Transverse colon (tissue), 4 donors: ENCODE measurements at places on chromosomes 6 and 20. TPM values are rescaled to one million over a fixed set of nuclear protein-coding genes. Genes with fewer than 3 reads are reported as not detected.

GRCh38 chr20:41540918-41541317 is 77.3 kb downstream of the CHD6 start:
- H3K4me3 ChIP-seq, result no peak overlapping the region
- H3K27me3 ChIP-seq, result no peaks in the 10 kb centered on the region
- H3K36me3 ChIP-seq, result no peaks in the 10 kb centered on the region
- no peak for DNase-seq
- no peak overlapping the region for H3K27ac ChIP-seq
- no peaks in the 10 kb centered on the region for H3K4me1 ChIP-seq

- no peaks in the 10 kb centered on the region for H3K4me1 ChIP-seq
- H3K27me3 ChIP-seq, result no peaks in the 10 kb centered on the region
- no peak for DNase-seq
- no peak overlapping the region for H3K27ac ChIP-seq
- no peak overlapping the region for H3K4me3 ChIP-seq
Observed at GRCh38 chr6:82691997-82692396, 328.4 kb downstream of the TPBG start.

DNA sequence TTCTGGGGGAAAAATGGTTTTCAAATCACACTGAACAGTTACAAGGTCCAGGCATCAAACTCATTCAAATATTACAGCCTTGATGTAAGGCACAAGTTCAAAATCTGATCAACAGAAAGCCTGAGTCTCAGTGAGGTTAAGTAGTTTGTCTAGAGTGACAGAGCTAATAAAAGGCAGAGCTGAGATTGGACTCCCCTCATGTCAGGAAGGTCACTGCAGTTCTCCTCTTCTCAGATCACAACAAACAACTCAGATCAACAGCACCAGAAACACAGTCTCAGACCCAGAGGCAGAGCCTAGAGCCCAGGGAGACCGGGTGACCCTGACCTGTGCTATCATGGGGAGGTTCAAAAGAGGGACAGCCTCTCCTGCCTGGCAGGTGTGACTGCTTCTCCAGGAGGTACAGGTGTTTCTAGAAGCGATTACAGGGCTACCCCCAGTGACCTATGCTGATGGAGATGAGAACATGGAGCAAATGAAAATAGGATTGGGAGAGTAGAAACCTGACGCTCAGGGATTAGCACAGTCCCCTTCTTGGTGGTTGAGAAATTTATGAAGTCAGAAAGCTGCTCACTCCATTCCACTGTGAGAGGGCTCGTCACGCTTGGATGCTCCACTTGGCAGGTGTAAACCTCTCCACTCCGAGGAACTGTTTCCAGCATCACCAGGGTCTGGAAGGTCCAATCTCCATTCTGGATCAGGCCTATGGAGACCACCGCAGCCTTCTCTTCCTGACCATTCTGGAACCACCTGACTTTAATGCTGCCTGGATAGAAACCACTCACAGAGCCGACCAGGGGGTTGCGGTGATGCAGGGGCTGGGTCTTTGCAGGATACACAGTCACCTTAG is 24.3 kb upstream of the HLA-DRB5 start:
- DNase-seq, result no peak
- H3K4me1 ChIP-seq, result no peaks in the 10 kb centered on the region
- H3K36me3 ChIP-seq, result no peaks in the 10 kb centered on the region

DNA sequence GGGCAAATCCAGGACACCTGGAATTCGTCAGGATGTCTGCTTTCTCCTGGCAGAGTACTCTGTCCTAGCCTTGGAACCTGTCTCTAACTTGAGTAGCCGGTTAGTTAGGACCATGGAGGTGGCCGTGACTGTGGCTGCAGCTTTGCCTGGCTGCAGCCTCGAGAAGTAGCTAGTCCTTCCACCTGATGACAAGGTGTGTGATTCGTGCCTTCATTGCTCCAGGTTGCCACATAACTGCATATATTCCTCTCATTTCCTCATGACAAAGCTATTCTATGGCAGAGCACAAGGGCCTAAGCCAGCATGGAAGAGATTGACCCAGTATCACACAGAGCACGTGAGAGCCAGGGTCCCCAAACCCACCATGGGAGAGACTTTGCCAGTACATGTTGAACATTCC is 39.8 kb upstream of the KIF25 start:
- H3K36me3 ChIP-seq, result no peaks in the 10 kb centered on the region
- H3K4me1 ChIP-seq, result peaks cover 3% of the 10 kb centered on the region
- H3K27ac ChIP-seq, result no peak overlapping the region
- H3K4me3 ChIP-seq, result no peak overlapping the region

DNA sequence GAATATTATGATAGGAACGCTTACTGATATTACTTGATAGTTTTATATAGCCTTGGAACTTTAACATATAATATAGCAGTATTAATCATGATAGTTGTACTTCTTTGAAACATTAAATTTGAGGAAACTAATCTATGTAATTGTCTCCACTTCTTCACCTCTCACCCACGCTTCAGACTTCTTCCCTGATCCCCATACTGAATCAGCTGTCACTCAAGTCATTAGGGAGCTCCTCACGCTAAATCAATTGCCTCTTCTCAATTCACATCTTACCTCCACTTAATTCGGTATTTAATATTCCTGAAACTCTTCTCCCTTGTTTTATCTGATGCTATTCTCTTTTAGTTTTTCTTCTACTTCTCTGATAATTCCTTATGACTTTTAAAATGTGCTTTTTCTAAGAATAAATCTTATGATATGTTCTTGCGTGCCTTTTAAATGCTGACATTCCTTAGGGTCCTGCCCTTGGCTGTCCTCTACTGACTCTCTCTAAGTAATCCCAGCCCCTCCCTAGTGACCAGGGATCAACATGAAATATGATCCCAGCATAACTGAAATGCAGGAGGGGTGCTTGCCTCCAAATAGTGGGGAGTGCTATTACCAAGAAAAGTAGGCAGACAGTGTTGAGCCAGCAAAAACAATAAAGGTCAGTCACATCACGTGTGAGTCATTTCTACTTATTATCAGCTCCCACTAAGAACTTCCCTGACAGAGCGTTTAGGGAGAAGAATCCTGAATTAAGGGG is 9.9 kb downstream of the ANKRD66 start:
- H3K36me3 ChIP-seq, result no peaks in the 10 kb centered on the region
- no peak overlapping the region for H3K27ac ChIP-seq
- H3K27me3 ChIP-seq, result no peaks in the 10 kb centered on the region
- H3K4me3 ChIP-seq, result no peak overlapping the region
- no peak for DNase-seq
- no peaks in the 10 kb centered on the region for H3K4me1 ChIP-seq

DNA sequence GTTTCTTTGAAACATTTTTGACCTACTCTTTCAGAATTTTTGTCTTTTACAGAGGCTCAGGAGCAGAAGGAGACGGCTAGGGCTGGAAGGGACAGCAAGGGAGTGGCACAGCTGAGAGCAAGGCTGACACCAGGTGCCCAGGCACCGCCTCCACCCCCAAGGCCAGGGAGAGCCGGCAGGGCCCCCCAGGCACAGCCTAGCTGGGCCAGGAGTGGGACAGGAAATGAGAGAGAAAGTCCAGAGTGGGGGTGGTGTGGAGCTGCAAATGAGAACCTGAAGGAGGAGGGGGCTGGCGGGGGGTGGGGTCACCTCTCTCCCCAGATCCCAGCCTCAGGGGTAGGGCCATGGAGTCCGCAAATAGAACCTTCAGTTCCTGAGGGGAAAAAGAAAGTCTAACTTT is 236.7 kb downstream of the CDC5L start:
- no peak overlapping the region for H3K27ac ChIP-seq
- H3K4me1 ChIP-seq, result no peaks in the 10 kb centered on the region
- no peaks in the 10 kb centered on the region for H3K27me3 ChIP-seq
- no peaks in the 10 kb centered on the region for H3K36me3 ChIP-seq
- H3K4me3 ChIP-seq, result no peak overlapping the region
- no peak for DNase-seq

- H3K27ac ChIP-seq, result no peak overlapping the region
- no peaks in the 10 kb centered on the region for H3K36me3 ChIP-seq
- DNase-seq, result no peak
- H3K4me3 ChIP-seq, result no peak overlapping the region
- no peaks in the 10 kb centered on the region for H3K4me1 ChIP-seq
Observed at GRCh38 chr6:43097502-43097901, 21.4 kb downstream of the PTK7 start.

DNA sequence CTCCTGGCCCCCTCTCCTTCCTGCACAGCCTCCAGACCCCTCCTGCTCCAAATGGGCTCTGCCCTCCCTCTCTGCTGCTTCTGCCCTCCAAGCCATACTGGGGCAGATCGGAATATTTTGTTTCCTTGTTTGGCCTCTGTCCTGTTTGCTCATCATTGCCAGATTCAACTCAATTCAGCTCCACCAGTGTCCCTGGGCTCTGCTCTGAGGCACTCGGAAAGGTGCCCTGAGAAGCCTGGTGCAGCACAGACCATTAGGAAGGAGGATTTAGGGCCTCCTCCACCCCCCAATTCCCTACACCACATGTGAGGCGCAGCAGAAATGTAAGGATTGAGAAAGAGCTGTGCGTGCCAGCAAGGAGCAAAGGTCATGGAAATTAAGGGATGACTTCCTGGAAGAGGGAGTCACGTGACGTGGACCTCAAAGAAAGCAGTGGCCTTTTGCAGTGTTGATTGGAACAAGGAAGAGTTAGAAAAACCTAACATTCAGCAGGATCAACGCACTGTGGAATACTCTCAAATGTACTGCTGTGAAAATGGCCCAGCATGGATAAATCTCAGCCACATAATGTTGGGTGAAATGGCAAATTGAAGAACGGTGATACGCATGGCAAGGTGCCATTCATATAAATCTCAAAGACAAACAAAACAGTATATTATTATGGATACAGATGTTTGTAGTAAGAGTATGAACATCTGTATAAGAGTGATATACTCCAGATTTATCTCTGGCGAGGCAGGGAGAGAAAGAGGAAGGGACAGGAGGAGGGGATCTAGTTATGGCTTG is 229.5 kb upstream of the RNF24 start:
- H3K36me3 ChIP-seq, result no peaks in the 10 kb centered on the region
- no peak overlapping the region for H3K4me3 ChIP-seq
- DNase-seq, result peak; percentile 83

DNA sequence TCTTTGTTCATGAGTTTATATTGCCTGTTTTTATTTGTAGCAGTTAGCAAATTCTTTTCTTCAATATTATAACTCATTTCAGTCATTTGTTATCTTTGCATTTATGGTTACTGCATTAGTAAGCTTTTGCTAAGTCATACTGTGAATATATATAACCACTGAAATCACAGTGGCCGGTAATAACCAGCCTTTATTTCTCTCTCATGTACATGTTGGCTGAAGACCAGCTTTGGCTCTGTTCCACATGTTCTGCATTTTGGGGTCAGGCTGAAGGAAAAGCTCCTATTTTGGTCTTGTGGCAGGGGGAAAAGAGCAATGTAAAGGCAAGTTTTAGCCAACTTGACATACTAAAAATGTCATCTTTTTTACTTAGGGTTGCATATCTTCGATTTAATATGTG is 276.3 kb downstream of the BCKDHB start:
- no peak overlapping the region for H3K4me3 ChIP-seq
- H3K27ac ChIP-seq, result no peak overlapping the region
- no peaks in the 10 kb centered on the region for H3K27me3 ChIP-seq
- H3K4me1 ChIP-seq, result no peaks in the 10 kb centered on the region
- no peak for DNase-seq

DNA sequence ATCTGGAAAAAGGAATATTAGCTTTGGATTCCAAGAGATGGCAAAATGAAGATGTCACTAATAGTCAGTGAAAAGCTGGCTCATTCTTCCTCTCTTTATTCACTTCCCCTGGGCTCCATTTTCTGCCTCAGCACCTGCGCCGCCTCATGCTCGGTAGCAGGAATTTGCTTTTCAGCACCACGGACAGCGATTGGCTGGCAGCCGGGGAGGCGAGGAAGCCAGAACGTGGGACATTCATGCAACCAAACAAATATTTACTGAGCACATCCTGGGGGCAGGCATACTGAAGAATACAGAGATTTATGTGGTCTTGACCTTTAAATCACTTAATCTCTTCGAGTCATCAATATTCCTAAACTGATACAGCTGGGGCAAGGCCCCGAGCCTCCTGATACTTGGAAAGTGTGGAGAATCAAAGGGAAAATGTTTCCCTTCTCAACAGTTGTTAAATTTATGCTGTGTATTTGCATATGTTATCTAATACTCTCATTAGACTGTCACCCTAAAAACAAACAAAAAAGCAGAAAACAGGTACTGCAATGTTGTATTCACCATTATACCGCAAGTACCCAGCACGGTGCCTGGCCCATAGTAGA is 12.1 kb upstream of the PDYN start:
- no peak overlapping the region for H3K4me3 ChIP-seq
- peaks cover 22% of the 10 kb centered on the region for H3K27me3 ChIP-seq
- H3K36me3 ChIP-seq, result no peaks in the 10 kb centered on the region
- H3K27ac ChIP-seq, result no peak overlapping the region
- DNase-seq, result peak; percentile 63
- H3K4me1 ChIP-seq, result no peaks in the 10 kb centered on the region

- DNase-seq, result no peak
- H3K4me1 ChIP-seq, result peaks cover 33% of the 10 kb centered on the region
- no peak overlapping the region for H3K27ac ChIP-seq
- H3K27me3 ChIP-seq, result no peaks in the 10 kb centered on the region
Observed at GRCh38 chr6:139146317-139146726, 11.4 kb downstream of the HECA start.

GRCh38 chr6:170282512-170283158 is 8.2 kb downstream of the DLL1 start:
- H3K27me3 ChIP-seq, result peaks cover 11% of the 10 kb centered on the region
- peaks cover 35% of the 10 kb centered on the region for H3K4me1 ChIP-seq
- no peak overlapping the region for H3K4me3 ChIP-seq
- H3K36me3 ChIP-seq, result no peaks in the 10 kb centered on the region
- H3K27ac ChIP-seq, result no peak overlapping the region

DNA sequence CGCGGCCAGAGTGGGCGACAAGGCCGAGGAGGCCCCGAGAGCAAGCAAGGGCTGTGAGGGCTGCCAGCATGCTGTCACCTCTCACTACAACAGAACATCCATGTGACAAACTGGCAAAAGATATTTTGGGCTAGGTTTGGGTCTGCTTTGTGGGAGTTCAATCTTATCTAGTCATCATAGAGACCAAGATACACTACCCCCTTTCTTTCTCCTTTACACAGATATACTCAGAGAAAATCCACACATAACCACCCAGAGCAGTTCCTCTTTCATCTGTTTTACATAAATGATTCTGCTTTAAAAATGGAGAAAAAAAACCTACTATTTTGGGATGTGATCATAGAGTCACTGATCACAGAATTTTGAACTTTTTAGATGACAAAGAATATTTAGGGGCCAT is 16.8 kb downstream of the SOX4 start:
- H3K27me3 ChIP-seq, result no peaks in the 10 kb centered on the region
- H3K36me3 ChIP-seq, result no peaks in the 10 kb centered on the region
- no peak overlapping the region for H3K27ac ChIP-seq
- no peaks in the 10 kb centered on the region for H3K4me1 ChIP-seq
- no peak overlapping the region for H3K4me3 ChIP-seq

Gene CYP21A2
- total RNA-seq, result 0.27 TPM

Gene SLC17A1
- total RNA-seq, result not detected

Gene OR12D1
- total RNA-seq, result not detected

Gene PAX1
- total RNA-seq, result not detected

Gene UST
- 4.8 TPM for total RNA-seq

Gene CST2
- not detected for total RNA-seq

Gene EEF1E1
- 14.9 TPM for total RNA-seq
